Activated T-helper 17 cell treated with anti-CD3 and anti-CD28 coated beads, Interleukin-2, amount 50 U/mL, for 72 hours (primary cell): ENCODE measurements at places on chromosomes 1 and 21. TPM values are rescaled to one million over a fixed set of nuclear protein-coding genes. Genes with fewer than 3 reads are reported as not detected.

Gene DISC1
- total RNA-seq = 3.9 TPM

Gene TOMM20
- 117 TPM for total RNA-seq

Gene TSPAN2
- total RNA-seq = 0.95 TPM

Gene OR10Z1
- total RNA-seq = not detected

Gene PLEKHN1
- 6.3 TPM for total RNA-seq

Gene SLC6A17
- not detected for total RNA-seq

Gene TACSTD2
- total RNA-seq = not detected

Gene DIRAS3
- total RNA-seq = not detected

Gene WNT2B
- 0.48 TPM for total RNA-seq

Gene GNG4
- total RNA-seq = 0.32 TPM

Gene LCE1E
- not detected for total RNA-seq

Gene CFAP126
- total RNA-seq = 2.7 TPM

Gene TMCO4
- total RNA-seq = 8.9 TPM

Gene C1orf21
- 2.8 TPM for total RNA-seq

Gene S100B
- total RNA-seq = not detected

Gene ANGPTL3
- total RNA-seq = not detected

Gene TSTD1
- total RNA-seq = 119 TPM

Gene OR2L5
- total RNA-seq = not detected

Gene TENT5C
- 37.1 TPM for total RNA-seq

Gene OR6K3
- not detected for total RNA-seq

Gene CRYZL1
- total RNA-seq = 29.5 TPM

Gene MASP2
- total RNA-seq = not detected

Gene KRTAP10-10
- total RNA-seq = not detected

Gene MAP10
- total RNA-seq = 1.5 TPM

Gene CHI3L1
- not detected for total RNA-seq

Gene TP73
- 1.1 TPM for total RNA-seq

Gene PCSK9
- total RNA-seq = not detected

Gene RGS8
- total RNA-seq = 0.04 TPM

Gene FAM110D
- not detected for total RNA-seq

Gene APCS
- not detected for total RNA-seq

Gene KLHL21
- 35.3 TPM for total RNA-seq

Gene RNF186
- not detected for total RNA-seq

Gene S100A12
- total RNA-seq = not detected

Gene GPATCH4
- total RNA-seq = 51.8 TPM

Gene CELA3B
- not detected for total RNA-seq

Gene PEF1
- 32.7 TPM for total RNA-seq

Gene THEMIS2
- total RNA-seq = 32.0 TPM

Gene PLD5
- total RNA-seq = not detected

Gene FAM3B
- total RNA-seq = not detected

Gene LMOD1
- total RNA-seq = not detected
